ENCODE measurements at places on chromosomes 5 and 9.

DNA sequence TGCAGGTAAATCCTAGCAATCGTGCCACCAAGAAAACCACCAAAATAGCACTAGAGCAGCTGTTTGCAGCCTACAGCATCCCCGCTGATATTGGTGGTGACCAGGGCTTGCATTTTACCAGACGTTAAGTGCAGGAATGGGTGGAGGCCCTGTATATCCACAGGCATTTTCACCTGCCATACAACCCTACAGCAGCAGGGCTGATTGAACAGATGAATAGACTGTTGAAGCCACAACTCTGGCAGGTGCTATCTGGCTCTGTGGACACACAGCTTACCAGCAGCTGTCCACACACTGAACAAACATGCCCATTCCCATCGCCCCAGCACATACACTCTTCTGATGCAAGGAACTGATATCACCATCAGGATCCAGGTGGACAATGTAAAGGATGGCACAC, 154.5 kb upstream of the APC start:
- DNase-seq: no peak

- DNase-seq: no peak
Measured at GRCh38 chr5:119322948-119323537, 32.8 kb upstream of the TNFAIP8 start.

GRCh38 chr5:146993876-146994530, 115.4 kb upstream of the PPP2R2B start:
- no peak for DNase-seq

DNA sequence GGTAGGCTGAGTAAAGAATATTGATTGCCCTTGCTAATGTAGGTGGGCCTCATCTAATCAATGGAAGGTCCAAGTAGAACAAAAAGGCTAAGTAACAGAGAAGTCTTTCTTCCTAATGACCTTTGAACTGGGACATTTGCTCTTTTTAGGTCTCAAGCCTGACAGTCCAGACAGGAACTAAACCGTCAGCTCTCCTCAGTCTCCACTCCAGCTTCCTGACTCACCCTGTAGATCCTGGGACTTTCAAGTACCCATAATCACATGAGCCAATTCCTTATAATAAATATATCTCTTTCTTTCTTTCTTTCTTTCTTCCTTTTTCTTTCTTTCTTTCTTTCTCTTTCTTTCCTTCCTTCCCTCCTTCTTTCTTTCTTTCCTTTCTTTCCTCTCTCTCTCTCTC, 479.5 kb upstream of the PAPPA start:
- no peak for DNase-seq

DNA sequence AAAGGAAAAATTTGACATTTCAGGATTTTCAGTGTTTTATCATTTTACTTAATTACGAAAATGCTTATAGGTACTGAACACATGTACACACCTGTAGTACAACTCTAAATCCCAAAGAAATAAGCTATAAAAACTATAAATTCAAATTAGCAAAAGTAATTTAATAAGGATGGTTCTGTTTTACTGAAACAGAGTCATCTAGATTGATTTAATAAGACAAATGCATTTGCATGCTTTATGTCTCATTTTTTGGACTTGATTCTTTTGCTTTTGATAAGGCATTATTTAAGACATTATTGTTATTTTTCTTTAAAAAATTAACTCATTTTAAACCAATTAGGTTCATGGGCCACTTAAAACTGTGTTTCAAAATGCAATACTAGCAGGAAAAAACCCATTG, 201.2 kb downstream of the PIK3R1 start:
- no peak for DNase-seq

DNA sequence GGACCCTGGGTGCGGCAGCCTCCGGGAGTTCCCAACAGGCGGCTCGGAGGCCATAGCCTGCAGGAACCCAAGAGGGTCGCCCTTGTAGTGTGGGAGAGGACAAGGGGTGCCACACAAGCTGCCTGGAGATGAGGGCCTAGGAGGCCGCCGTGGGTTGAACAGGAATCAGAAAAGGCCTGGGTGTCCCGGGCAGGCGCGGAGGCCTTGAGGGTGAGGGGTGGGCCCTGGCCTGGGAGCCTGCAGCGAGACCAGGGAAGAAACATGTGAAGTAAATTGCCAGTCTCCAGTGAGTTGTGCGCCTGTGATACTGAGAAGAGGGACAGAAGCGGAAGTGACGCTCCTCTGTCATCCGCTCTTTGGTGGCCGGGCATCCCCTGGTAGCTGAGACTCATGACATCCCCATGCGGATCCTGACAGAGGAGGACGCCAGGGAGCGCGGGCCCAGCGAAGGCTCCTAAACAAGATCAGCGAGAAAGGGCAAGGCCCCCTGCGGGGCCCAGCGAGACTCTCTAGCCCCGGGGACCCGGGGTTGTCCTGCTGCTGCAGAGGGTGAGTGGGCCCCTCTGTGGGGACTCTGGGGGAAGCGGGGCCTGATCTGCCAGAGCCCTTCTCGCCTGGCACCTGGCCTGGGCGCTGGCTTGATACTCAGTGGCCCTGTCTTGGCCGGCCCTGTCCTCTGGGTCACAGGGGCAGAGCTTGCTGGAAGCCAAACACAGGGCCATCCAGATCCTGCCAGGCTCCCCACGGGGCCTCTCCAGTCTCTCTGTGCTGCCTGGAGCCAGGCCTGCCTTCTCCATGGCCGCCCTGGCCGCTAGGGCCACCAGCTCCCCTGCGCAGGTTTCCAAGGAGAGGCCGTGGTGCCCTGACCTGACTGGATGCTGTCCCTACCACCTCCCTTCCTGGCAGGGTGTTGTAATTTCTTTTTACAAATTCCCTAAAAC, 788.4 kb downstream of the TLE4 start:
- no peak for DNase-seq

DNA sequence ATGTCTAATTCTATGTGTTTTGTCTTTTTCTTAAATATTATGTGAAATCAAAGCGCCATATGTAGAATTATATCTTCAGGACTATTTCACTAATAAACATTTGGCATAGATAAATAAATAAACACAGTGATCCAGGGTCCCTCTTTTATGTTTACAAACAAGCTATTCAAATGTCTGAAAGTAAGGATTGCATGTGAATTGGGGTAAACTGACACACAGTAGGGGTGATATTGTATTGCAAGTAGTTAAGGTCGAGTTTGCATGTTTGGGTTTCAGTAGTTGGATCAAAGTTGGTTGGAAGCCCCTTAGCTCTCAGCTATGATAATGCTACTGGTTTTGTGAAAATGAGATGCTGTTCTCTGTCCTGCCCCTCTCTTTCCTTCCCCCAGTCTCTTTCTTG, 11.4 kb downstream of the ISL1 start:
- DNase-seq: no peak

DNA sequence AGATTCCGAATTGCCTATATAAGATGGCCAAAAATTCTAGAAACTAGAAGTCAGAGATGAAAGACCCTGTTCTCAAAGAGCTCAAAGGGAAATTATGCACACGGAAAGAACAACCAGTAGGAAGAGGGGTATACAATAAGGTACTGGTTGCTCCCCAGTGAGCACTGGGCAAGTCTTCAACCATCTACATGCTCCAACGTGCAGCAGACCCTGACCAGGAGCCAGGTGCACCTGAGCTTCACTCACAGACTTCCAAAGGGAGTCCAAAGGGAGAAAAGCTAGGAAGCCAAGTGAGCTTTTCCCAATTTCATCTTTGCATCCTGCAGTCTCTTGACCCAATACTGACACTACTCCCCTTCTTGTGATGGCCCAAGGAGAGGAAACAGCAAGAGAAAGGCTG, 3.9 kb downstream of the REEP5 start:
- no peak for DNase-seq

DNA sequence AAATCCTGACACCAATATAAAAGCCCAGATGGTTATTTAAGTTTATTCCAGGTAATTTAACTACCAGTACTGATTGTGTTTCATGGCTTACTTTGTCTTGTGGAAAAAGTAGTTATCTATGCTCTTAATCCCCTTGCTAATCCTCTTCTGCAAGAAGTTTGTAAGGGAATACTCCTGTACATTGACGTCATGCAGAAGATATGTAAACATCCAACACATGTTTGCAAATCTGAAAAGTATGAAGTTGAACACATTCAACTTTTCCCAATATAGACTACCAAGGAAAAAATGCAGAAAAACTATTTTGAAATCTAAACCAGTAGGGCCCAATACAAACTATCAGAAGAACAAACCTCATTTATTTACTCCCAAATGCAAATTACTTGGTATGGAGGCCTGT, 56.3 kb upstream of the ELL2 start:
- no peak for DNase-seq

DNA sequence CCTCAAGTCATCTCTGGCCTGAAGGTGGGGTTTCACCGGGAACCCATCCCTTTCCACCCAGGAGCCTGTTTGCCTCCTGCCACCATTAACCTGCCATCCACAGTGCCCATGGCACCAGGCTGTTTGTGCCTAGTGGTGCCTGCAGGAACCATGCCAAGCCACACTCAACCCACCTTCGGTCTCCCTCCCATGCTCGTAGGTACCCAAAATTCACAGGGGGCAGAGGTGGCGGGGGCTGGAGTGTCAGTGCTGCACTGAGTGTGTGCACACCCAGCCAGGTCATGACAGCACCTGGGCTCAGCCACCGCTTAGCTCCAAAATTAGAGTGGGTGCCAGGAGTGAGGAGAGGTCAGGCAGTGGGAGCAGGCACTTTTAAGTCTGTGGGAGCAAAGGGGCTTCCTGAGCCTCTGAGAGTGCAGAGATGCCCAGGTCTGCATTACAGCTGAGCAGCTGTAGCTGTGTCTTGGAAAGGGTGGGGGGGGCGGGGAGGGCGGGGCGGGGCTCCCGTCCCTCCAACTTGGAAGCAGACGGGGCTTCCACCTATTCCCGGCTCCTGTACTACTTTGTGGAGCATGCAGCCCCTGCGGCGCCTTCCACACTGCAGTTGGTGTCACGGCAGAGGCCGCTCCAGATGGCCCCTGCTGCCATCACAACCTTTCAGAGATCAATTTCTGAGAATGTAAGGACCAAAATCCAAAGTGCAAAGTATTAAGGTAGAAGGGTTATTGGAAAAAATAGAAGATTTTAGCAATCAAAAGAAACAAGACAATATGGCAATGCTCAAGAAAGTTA, 2396.8 kb upstream of the C9orf72 start:
- DNase-seq: no peak

DNA sequence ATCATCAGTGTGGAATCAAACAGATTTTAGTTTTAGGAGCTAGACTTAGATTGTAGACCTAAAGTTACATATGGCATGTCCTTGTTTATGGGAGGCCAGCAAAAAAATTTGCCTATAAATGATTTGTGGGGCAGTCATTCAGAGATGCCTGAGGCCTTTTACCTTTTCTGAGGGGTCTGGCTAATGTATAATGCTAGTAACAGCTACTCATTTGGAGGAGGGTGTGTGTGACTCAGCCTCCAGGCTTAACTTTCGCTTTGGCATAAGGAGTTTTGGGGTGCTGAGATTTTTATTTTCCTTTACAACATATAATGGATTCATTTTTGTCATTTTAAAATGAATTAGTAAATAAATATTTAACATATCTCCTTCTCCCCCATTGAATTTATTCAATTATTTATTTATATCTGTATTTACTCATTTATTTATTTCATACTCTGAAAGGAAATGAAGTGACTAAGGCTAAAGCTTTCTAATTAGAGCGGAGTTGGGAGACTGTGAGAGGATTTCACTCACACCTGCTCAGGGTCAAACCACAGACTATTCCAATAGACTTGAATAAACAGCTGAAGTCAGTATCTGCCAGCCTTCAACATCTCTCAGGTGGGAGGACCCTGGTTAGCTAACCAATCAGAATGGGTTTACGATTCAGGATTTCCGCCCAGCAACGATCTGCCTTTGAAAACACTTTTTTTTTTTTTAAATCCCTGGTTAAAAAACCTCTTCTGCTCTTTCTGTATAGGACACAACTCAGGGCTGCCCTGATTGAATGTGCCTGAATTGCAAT, 487.5 kb upstream of the SGCD start:
- no peak for DNase-seq

DNA sequence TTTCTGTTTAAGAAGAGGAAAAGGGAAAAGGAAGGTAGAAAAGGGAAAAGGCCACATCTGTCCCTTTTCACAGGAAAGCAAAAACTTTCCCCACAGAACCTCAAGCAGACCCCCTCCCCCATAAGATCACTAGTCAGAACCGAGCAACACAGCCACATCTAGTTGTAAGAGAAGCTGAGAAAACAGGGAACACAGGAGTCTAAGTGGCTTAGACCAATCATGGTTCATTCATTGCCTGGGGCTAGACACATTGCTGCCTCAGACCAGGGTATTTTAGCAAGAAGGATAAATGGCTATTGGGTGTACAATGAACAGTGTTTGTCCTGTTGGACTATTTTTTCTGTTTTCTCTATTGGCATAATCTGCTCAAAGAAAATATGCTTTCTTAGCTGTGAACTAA, 98.0 kb downstream of the ARL15 start:
- DNase-seq: no peak

- no peak for DNase-seq
Measured at GRCh38 chr5:169942181-169942580, 38.1 kb downstream of the INSYN2B start.

GRCh38 chr5:77972469-77973252, 196.5 kb upstream of the TBCA start:
- no peak for DNase-seq

GRCh38 chr5:20536813-20537212, 548.8 kb upstream of the CDH18 start:
- DNase-seq: no peak

DNA sequence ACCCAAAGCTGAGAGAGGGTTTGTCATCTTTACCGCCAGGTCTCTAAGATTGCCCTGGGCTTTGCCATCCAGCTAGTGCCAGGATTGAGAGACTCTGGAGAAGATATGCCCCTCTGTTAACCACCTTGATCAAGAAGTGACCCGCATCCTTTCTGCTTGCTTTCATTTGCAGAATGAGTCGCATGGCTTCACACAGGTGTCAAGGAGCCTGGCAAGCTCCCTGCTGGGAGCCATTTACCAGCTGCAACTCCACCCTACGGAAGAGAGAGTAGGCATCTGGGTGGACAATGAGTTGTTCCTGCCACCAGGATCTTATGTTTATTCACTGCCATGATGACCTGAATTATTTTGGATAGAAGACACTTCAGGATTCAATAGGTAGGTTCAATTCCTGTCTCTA, 43.0 kb downstream of the HSD17B3 start:
- no peak for DNase-seq

GRCh38 chr9:69895185-69895584, 74.6 kb downstream of the CFAP95 start:
- no peak for DNase-seq

DNA sequence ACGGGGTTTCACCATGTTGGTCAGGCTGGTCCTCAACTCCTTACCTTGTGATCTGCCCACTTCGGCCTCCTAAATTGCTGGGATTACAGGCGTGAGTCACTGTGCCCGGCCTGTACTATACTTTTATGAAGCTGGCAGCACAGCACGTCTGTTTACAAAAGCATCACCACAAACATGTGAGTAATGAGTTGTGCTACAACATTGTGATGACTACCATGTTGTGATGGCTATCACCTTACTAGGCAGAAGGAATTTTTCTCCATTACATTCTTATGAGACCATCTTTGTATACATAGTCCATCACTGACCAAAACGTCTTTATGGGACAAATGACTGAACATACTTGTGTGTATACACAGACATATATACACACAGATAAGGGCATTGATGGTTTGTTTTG, 1019.0 kb downstream of the CDH18 start:
- DNase-seq: no peak

GRCh38 chr9:113599646-113600022, 136.1 kb downstream of the RGS3 start:
- DNase-seq: no peak

- no peak for DNase-seq
Measured at GRCh38 chr9:108416324-108416723, 439.5 kb downstream of the ACTL7B start.

Measured in stimulated activated CD8-positive, alpha-beta memory T cell treated with anti-CD3 and anti-CD28 coated beads, Interleukin-4, amount 100 ng/mL, for 1 hour (primary cell).